ENCODE measurements at places on chromosomes 5 and 9.

DNA sequence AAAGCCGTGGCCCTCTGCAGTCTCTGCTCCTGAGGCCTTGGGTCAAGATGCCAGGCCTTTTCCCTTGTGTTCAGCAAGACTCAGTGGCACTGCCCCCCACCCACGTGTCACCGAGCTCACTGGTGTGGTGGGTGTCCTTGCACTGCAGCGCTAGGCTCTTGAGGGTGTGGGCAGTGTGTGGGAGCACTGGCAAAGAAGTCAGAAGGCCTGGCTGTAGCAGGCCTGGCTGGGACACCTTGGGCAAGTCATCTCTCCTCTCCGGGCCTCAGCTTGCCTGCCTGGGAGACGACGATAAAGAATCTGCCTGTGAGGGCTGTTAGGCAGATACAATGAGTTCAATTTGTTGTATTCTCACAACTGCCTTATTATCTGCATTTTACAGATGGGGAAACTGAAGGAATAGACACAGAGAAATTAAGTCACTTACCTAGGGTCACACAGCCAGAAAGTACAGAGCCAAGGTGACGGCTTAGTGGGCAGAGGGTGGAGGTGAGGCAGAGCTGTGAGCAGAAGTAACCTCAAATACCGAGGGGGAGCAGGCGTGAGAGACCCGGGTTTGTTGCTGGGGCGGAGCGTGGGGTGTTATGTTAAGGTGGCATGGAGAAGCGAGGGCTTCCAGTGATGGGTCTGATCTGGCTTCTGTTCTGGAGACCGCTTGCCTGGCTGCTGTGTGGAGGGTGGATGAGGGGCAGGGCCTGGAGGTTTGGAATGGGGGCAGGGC is 1.4 kb downstream of the TSPAN17 start:
- DNase-seq = no peak

DNA sequence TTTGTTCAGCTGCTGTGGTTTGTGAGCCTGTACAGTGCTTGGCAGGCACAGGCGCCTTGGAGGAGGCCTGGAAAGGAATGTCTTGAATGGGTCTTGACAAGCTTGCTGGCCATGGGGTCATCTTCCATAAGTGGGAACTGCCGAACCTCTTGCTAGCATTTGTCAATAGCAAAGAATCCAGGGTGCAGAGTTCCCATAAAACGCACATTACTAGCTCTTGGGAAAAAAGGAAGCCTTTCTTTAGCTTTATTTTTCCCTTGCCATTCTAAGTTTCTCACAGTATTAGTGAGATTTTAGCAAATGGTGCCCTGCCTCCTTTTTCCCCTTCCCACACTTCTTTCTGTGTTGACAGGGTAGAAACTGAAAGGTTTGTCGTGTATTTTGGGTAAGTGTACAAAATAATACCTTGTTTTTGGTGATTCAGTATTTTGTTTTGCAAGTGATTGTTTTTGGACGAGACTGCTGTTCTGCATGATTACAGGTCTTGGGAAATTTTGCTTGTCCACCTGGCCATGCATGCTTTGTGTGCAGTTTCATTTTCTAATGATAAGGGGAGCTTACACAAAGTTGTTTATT is 82.0 kb downstream of the ADGRV1 start:
- DNase-seq = no peak

DNA sequence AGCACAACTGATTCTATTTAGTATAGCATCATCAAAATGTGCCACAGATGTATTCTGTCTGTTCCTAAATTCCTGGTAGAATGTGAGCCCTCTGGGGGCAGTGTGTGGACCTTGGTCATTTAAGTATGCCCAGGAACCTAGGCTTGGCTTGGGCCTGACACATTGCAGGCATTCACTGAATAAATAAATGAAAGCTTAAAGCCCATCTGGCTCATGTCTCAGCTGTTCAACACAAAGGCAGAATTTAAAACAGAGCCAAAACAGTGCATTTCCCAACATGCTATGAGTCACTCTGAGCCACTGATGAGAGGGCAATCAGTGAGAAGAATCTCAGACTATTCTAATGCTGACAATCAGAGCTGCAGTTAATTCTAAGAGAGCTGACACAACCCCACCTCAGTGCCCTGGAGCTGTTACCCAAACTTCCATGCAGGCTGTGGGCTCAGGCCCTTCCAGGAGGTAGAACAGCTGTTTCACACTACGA is 8.1 kb downstream of the FAM193B start:
- no peak for DNase-seq

DNA sequence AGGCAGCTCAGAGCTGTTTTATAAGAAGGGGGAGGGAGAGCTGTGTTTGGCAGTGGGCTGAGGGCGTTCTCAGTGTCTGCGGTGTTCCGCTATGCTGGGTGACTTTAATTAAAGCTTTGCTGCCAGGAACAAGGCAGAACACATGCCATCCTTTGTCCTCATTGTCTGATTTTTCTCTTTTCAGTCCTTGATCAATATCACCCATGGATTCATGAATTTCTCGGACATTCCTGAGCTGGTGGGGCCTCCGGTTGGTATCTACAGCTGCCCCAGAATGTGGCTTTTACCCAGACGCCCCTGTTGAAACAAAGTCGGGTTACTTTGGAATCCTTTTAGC is 66.5 kb upstream of the TGFBR1 start:
- no peak for DNase-seq

DNA sequence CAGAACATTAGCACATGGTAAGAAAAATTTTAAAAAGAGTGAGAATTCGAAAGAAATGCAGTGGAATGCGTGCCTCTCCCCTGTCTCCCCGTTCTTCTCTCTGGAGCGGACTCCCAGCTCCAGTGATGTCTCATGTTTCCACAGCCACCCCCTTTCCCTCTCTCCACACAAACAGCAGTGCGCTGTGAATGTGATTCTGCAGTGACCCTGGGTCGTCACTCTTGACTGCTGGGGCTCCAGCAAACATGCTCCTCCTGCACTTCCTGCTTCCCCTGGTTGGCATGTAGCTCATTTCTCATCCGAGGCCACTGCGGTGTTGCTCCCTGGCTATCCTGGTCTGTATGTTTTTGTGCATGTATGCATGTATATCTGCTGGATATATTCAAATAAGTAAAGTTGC is 13.3 kb downstream of the PHF2 start:
- no peak for DNase-seq

- DNase-seq = no peak
Observed at GRCh38 chr9:123269281-123269680, 895 bp upstream of the STRBP start.
